ENCODE measurements at places on chromosomes 2 and 18.

- peak; percentile 38 for DNase-seq
Measured at GRCh38 chr2:234422273-234422732, 74.6 kb downstream of the ARL4C start.

DNA sequence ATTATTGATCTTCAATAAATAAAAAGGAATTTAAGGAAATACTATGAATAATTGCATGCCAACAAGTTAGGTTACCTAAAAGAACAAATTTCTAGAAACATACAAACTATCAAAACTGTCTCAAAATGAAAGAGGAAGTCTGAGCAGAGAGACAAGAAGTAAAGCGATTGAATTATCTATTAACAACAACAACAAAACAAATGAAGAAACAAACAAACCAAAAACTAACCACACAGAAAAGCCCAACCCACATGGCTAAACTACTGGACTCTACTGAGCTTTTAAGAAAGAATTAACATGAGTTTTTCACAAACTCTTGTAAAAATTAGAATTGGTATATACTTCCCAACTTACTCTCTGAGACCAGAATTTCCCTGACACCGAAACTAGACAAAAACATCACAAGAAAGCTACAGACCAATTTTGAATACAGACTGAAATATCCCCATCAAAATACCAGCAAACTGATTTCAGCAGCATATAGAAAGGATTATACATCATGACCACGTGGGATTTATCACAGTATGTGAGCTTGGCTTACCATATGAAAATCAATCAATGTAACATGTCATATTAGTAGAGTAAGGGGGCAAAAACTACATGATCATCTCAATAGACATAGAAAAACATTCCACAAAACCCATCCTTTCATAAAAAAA is 16.6 kb upstream of the GALNT1 start:
- DNase-seq: no peak

DNA sequence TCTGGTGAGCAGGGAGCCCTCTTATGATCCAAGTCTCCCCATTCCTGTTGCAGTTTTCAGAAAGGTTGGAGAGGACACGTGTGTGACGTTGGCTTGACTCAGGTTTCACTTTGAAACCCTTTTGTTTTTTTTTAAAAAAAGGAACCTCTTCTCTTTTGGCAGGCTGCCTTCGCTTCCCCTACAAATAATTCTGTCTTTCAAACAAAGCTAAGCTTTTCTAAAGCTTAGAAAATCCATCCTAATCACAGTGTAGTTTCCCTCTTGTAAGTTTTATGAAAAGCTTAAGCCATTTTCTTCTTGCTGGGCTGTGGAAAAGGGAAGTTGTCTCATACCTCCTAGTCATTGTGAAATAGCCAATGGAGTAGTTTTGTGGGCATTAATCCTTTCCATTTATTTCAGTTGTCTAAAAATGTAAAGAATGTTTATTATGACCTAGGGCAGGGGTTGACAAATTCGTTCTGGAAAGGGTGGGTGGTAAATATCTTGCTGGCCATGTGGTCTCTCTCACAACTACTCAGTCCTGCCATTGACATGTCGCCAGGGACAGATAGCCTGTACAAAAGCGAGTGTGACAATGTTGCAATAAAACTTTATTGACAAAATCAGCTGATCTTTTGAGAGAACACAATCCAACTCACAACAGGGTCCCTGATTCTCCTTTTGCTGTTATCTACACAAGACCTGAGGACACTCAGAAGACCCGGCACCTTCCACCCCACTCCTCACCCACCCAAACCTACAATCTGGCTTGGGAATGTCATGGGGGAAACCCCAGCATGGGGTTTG is 878.8 kb downstream of the RNF144A start:
- DNase-seq: peak; percentile 5

DNA sequence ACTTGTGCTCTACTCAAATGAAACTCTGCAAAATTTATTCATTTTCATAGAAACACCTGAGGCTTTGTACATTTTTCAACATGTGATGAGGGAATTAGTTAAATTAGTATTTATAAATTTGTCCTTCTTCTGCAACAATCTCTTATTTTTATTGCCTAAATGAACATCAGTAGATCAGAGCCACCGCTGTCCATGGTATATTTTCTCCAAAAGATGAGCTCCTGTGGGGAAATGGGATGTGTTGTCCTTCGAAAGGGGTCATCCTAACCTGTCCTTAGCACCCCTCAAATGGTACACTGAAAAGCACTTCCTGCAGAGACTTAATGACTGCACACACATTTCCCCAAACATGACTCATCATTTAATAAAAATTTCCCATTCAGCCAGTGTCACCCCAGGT is 714.6 kb downstream of the MBD2 start:
- DNase-seq: no peak

DNA sequence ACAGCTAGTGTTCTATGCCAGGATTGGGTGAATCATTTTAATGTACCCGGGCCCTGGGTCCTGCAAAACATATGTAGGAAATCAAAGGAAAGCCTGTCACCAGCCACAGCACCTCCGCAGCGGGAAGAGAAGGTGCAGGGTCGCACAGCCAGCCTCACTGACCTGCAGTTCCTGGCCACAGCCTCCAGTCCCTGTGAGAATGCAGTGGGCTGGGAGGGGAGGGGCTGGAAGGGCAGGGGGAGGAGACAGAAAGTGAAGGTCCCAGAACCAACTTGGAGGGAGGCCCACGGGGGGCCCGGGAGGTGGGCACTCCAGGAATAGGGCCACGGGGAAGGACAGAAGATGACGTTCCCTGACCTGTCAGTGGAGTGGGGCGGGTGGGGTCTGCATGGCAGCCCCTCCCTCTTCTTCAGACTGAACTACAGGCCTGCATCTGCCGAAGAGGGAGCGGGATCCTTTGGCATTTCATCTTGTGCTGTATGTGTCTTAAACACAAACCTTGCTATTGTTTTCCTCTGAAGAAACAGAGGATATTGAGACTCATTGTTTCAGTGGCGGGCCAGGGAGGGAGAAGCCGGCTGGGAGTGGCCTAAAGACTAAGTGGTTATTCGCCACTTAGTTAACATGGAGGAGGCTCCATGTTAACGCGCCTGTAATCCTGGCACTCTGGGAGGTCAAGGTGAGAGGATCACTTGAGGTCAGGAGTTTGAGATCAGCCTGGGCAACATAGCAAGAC is 7.5 kb downstream of the MAL start:
- DNase-seq: no peak

- DNase-seq: peak; percentile 65
Measured at GRCh38 chr18:35616664-35617423, 35.3 kb downstream of the GALNT1 start.

DNA sequence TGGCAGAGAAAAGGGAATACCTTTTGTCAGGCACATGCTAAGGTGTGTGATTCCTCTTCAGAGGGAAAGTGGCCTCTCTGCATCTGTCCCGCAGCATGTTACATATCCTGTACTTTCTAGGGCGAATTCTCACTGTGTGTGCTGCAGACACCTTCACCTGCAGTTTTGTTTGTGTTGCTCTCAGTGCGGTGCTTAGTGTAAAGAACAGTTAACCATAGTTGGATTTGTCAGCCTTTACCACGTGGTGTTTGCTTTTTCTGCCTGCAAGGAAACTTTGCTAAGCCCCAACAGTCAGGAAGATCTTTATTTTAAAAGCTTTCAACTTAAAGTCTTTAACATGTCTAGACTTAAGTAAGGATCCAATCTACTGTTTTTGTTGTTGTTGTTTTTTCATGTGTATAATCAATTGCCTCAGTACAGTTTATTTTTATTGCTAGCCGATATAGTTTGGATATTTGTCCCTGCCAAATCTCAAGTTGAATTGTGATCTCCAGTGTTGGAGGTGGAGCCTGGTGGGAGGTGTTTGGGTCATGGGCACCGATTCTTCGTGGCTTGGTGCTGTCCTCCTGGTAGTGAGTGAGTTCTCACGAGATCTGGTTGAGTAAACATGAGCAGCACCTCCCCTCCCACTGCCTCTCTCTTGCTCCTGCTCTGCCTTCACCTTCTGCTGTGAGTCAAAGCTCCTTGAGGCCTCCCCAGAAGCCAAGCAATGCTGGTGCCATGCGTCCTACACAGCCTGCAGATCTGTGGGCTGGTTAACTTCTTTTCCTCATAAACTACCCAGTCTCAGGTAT is 90.6 kb downstream of the SNTG2 start:
- no peak for DNase-seq

- no peak for DNase-seq
Measured at GRCh38 chr2:38539086-38539485, 63.6 kb downstream of the HNRNPLL start.

DNA sequence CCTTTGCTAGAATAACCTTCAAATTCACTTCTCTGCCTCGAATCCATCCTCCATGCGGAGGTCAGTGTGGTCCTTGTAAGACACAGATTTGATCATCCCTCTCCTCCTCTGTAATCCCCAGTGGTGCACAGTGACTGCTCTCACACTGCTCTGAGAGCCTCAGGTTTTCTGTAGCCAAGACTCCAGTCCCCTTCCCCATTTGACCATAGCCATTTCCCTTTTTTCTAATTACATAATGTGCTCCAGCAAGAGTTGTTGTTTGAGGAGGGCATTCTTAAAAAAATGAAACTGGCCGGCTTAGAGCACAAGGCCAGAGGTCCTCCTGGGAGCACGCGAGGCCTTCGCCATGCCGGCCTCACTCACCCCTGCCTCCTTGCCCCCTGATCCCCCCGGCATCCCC is 34.7 kb upstream of the LPIN1 start:
- no peak for DNase-seq

DNA sequence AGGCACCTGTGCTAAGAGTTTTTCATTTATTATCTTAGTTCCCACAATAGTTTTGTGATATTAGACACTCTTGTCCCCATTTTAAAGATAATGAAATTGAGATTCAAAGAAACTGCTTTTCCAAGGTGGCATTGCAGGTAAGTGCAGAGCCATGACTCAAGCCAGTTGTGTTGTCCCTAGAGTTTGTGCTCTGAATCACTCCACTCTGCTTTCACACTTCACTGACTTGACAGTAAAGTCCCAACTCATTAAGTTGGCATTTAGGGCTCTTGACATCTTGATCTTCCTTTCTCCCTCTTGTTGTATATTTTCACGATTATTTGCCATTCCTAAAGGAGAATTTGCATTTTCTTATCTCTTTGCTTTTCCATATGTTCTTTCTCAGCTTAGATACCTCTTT is 114.3 kb downstream of the DIS3L2 start:
- DNase-seq: no peak

DNA sequence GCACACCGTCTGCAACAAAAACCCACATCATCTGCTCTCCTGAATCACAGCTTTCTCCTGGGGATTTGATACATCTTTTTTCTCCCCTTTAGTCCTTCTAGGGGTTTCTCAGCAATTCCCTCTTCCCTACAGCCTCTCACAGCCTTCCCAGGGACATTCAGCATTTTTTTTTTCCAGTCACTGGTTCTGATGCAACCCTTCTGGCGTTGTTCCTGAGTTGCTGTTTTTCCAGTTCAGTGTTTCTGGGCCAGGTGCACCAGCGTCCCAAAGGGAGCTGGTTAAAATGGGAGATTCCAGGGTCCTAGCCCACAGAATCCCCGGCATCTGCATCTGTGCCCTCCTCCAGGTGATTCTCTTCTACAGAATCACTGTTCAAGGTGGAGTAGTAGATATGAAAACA is 36.1 kb downstream of the ADCY3 start:
- DNase-seq: no peak

DNA sequence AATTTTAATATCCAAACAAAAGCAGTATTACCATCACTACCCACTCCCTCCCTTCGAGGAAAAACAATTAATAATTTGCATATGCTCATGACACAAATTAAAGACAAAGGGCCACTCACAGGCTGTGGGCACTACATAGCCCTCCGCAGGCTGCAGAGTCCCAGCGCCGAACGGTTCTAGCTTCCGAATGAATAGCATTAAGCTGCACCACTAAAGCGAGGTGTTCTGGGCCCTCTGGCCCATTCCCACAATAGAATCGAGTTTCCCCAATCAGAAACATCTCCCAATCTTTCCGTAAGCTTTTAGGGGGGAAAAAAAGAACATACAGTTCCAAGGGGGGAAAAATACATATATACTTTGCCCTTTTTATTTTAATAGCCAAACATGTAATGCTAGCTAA is 14.5 kb upstream of the SIX3 start:
- DNase-seq: no peak

DNA sequence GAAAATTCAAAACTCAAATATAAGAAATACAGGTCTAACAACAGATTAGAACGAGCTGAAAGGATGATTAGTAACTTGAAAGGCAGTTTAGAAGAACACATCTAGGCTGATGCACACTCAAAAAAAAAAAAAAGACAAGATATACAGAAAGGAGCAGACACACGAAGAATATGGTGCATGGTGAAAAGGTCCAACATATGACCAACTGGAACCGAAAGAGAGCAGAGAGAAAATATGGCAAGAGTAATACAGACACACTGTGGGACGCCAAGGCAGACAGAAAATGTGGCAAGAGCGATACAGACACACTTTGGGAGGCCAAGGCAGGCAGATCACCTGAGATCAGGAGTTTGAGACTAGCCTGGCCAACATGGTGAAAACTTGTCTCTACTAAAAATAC is 39.8 kb downstream of the NDUFA10 start:
- no peak for DNase-seq

- peak; percentile 61 for DNase-seq
Measured at GRCh38 chr18:9612215-9612830, 2.0 kb downstream of the PPP4R1 start.

GRCh38 chr2:28624793-28625701 is 126.6 kb upstream of the PPP1CB start:
- DNase-seq: peak; percentile 83

DNA sequence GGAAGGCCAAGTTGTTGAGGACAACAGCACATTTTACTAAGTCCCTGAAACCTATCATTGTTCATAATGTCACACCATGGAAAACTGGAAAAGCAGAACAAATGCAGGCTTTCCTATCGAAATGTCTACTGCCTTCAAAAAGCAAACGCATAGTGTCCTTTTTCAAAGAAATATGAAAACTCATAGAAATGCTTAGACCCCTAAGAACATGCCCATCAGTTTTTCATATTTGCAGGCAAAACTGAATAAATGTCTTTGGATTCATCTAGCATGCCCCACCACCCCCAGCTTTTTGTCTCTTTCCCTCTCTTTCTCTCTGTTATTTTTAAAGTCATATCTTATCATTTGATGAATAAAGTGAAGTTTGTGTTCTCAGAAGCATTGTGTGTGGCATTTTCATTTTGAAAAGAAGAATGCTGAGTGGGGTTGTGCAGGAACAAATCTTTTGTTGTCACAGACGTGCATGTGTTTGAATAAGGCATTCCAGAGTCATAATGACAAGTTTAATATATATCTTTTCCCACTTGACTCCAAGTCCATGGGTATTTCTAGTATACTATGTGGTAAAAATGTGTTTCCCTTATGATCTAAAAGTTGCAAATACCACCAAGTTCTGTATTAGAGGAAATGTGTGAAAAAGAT is 2180.0 kb upstream of the PIK3C3 start:
- no peak for DNase-seq

Data from CD4-positive, alpha-beta T cell treated with Interleukin-4 for 1 hour (primary cell).